ENCODE measurements at places on chromosomes 2 and 18.

- DNase-seq: no peak
Measured at GRCh38 chr2:181036848-181037603, 56.6 kb downstream of the UBE2E3 start.

- no peak for DNase-seq
Measured at GRCh38 chr2:54570925-54571694, 115.0 kb downstream of the SPTBN1 start.

GRCh38 chr2:238097988-238098871 lies 1.9 kb upstream of the ESPNL start:
- DNase-seq: no peak

DNA sequence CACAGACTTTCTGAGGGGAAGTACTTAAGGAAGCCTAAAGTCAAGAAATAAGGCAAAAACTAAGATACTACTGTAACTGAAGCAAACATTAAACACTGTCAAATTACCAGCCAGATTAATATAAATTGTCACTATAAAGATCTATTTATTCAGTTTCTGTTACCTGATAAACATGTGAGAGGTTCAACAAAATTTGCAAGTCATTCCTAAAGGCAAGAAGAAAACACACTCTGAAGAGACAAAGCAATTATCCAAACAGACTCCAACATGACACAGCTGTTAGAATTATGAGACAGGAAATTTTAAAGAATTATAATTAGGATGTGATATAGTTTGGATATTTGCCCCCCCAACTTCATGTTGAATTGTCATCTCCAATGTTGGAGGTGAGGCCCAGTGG lies 140.4 kb upstream of the COL3A1 start:
- DNase-seq: no peak

DNA sequence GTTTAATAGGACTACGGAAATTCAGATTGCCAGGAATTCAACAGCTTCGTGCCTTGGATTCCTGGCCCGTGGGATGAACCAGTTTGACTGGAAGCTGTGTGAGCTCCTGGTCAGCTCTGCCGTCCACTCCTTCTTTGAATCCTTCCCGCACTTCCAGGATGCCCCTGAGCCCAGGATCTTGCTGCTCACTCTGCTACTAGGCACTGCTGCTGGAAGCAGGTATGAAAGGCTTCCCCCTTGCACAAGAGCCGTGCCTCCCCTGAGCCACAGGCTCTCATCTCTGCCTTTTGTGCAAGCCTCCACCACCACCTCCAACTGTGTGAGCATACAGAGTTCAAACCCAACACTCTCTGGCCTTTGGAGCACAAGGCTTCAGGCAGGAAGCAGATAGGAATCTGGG lies 34.9 kb downstream of the EN1 start:
- DNase-seq: no peak

- no peak for DNase-seq
Measured at GRCh38 chr2:133658020-133658903, 90.0 kb upstream of the NCKAP5 start.

GRCh38 chr2:6524691-6525474 lies 340.8 kb downstream of the CMPK2 start:
- no peak for DNase-seq

DNA sequence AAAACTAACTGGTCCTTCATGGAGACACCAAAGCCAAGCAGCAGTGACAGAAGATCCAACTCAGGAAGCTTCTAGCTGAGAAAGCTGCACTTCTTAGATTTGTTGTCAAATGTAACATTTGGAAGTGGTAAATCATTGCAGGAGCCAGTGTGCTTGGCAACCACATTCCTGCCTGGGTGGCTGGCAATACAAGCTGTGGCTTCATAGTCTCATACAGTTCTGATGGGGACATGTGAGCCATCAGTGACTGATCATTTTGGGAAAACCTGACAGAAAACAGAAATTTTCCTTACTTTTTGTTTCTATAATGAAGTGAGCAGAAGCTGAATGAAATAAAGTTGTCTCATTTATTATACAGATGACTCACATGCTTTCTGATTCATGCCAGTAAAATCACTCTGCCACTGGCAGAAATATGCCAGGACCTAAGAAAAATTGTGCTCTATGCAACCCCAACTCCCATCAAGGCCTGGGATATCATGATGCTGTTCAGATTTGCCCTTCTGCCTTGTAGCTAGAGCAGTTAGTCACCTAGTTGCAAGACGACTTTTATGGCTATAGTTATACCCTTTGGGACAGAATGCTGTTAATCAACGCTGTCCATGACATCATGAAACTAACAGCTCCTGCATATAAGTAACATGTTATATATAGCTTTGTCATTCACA lies 508.1 kb downstream of the ADCYAP1 start:
- DNase-seq: no peak

- no peak for DNase-seq
Measured at GRCh38 chr2:125185691-125186270, 1160.7 kb downstream of the CNTNAP5 start.

DNA sequence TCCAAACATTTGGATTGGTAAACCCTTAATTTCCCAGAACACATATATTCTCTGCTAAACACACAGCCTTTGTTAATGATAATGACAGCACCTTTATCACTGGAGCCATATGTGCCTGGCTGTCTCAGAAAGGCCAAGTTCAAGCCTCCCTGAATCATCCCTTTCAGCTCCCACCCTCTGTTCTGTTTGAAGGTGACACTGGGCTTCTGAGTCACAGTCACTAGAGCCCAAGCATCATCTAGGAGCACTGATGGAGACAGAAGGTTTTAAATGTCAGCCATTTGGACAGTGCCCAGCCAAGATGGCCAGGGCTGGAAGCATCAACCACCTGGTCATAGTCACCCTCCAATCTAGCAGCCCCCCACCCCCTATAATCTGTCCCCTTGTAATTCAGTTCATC lies 80.6 kb downstream of the NRP2 start:
- no peak for DNase-seq

- no peak for DNase-seq
Measured at GRCh38 chr2:171402906-171403580, 30.7 kb downstream of the METTL8 start.

DNA sequence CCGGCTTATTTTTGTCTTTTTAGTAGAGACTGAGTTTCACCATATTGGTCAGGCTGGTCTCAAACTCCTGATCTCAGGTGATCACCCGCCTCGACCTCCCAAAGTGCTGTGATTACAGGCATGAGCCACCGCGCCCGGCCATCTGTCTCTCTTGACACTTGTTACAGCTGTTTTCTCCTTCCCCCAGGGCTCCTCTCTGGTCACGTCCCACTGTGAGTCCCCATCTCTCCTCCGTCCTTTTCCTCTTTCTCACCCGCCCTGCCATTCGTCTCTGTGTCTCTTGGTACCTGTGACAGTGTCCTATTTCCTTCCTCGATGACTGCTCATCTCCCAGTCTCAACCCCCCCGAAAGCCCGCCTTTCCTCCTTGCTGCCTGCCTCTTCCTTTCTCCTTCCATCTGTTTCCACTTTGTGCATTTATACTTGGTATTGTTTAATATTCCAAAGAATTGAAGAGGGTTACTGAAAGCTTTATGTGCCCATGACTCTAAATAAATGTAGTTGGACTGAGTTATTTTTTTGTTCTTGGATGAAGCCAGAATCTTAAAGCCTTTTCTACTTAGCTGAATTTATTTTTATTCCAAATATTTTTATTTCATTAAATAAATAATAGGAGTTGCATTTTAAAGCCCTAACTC lies 241.5 kb downstream of the SH3RF3 start:
- no peak for DNase-seq

GRCh38 chr2:71675296-71675695 lies 221.9 kb downstream of the DYSF start:
- no peak for DNase-seq

DNA sequence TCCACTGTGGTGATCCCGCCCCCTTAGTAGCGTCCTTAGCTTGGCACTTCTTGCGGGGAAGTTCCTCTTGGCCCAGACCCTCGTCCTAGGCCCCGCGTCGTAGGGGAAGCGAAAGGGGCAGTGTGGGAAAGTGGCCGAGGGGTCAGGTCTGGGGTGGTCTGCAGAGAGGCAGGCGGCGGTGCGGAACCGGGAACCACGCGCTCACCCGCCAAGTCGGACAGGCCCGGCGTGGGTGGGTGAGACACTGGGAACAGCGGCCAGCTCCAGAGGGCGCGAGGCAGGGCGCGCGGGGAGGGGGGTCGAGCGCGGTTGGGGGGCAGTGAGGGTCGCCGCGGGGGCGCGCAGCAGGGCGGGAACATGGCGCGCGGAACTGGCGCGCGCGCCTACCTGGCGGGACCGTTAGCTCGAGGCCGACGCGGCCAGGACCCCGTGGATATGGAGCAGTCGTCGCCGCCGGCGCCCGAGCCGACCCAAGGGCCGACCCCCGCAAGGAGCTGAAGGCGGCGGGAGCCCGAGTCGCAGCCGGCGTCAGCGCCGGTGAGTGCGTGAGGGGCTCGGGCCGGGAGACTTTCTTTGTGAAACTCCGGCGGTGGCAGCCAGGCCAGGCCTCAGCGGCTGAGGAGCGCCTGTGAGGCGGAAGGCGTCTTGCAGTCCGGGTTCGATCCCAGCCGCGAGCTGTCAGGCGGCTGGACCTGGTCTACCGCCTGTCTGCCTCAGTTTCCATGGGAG lies 2896.7 kb upstream of the TEKT4 start:
- DNase-seq: no peak

- no peak for DNase-seq
Measured at GRCh38 chr2:80061881-80062280, 242.7 kb downstream of the LRRTM1 start.

All from hypothalamus (tissue), 51 donors.